ENCODE measurements at places on chromosomes 5 and 9.

DNA sequence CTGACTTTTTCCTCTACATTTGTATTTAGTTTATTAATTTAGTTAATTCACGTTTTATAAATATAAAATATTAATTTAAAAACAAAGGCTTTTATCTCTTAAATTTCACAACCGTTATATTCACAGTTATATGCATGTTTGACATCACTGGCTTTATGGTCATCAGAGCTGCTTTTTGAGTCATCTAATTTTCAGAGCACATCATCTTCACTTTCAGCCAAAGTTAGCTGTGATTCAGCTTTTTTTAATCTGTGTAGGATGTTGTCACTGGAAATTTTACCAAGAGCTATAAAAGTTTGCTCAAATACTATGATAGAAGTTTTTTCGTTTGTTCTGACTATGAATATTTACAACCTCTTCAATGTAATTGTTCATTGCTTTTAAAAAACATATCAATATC lies 12.4 kb downstream of the CDC37L1 start:
- DNase-seq, result no peak

DNA sequence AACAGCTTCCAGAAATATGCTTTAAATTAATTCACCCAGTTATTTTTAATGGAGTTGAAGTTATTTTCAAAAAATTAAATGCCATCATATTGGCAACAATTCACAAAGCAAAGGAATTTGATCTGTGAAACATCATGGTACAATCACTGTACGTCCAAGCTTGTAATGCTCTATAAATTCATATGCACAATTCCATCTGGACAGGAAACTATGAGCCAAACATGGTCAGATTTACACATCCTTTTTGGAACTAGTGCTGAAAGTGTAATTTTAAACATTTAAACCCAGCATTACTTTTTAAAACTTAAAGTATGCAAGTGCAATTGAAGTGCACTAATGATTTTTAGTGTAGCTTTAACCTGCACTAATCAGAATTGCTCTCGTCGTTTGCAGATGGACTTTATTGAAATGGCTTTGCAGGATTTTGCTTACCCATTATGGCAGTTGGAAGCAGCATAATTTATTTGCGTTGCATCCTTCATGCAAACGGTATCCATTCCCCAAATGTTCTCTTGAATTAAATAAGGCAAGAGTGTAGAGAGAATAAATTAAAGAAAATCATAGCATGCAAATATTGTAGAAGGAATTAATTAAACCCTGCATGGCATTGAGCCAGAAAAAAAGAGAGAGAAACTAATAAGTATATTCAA lies 21.0 kb upstream of the OR13F1 start:
- DNase-seq, result no peak

DNA sequence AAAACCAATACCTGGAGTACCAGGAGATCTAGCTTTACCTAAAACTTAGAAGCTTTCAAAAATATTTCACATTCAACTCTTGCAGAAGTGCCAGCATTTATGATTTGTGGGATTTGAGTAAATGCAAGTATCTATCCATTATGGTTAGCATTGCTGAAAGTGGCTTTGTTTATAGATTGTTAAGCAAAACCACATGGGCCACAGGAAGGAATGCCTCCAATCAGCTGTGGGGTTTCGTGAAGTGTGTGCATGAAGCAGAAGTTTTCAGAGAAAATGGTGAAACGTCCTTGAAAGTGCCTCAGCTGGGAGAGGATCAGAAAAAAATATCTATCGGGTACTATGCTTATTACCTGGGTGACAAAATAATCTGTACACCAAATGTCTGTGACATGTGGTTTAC lies 4.2 kb downstream of the LECT2 start:
- DNase-seq, result no peak

GRCh38 chr9:14238518-14238917 lies 75.4 kb downstream of the NFIB start:
- DNase-seq, result no peak

- no peak for DNase-seq
Observed at GRCh38 chr5:42636946-42637345, 119.7 kb upstream of the CCDC152 start.

DNA sequence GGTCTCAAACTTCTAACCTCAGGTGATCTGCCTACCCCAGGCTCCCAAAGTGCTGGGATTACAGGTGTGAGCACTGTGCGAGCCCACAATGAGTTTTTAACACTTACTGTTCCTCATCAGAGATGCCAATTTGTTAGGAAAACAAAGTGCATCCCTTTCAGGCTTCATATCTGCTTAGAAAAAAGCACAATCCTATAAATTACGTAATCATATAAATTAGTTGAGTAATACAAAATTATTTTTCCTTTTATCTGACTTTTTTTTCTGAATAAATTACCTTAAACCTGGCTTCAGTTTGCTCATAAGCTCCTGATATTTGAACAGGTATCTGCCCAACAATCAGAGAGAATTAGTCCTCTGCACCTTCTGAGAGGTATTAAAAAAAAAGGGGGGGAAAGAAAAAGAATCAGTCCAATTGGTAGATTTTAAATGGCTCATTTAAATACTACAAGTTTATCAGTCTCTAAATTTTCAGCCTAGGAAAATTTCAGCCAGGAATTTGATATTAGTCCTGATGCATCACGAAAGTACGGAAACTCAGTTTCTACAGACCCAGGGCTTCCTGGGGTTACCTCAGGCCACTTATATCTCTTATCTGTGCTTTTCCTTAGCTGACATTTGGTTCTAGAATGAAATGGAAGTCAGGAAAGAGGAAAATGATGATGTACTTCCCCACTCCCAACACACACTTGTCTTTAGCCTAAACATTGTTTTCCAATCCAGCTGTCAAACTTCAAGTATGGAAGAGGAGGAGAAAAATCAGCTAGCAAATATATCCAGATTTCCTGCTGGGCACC lies 26.8 kb downstream of the ITGA1 start:
- no peak for DNase-seq

DNA sequence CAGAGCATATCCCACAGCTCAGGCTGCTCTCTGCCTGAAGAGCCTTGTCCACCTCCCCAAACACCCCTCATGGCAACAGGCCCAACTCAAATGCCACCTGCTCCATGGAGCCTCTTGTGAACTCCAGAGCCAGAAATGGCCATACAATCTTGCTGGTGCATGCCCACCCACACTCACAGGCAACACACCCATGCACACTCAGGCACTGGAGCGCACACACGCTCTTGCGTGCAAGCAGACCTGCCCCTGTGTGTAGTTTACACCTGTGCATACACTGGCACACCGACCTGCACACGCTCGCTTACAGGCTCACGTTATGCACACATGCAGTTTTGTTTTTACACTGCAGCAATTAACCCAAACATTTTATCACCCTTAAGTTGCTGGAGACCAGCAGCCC lies 40.0 kb downstream of the HRH2 start:
- DNase-seq, result no peak

Measured in GM12865 (cell line).